H9 (cell line): ENCODE measurements at places on chromosomes 11 and 22. TPM values are rescaled to one million over a fixed set of nuclear protein-coding genes. Genes with fewer than 3 reads are reported as not detected.

APOA1 gene
- total RNA-seq, result 0.68 and 0.79 TPM in 2 replicates

TMEM121B gene
- 8.1 and 8.7 TPM in 2 replicates for total RNA-seq

APOL5 gene
- not detected in 2 replicates for total RNA-seq

LRRN4CL gene
- 0.59 and 0.79 TPM in 2 replicates for total RNA-seq

ALDH3B1 gene
- total RNA-seq, result not detected in 2 replicates

RAG1 gene
- 0.50 and 0.70 TPM in 2 replicates for total RNA-seq

MEI1 gene
- 0.20 TPM in 1 of 2 replicates, not detected in the other for total RNA-seq

GDPD4 gene
- not detected in 2 replicates for total RNA-seq

PTPN5 gene
- total RNA-seq, result 1.4 and 1.9 TPM in 2 replicates

PSMA1 gene
- 167 and 176 TPM in 2 replicates for total RNA-seq

TLCD5 gene
- 6.8 and 7.1 TPM in 2 replicates for total RNA-seq

TESMIN gene
- total RNA-seq, result 42.1 and 45.2 TPM in 2 replicates

NELL1 gene
- total RNA-seq, result 0.09 and 0.22 TPM in 2 replicates

CHADL gene
- 1.3 and 1.6 TPM in 2 replicates for total RNA-seq

FADD gene
- 51.1 and 52.2 TPM in 2 replicates for total RNA-seq

YAP1 gene
- 124 TPM in 2 replicates for total RNA-seq

ANGPTL5 gene
- total RNA-seq, result not detected in 2 replicates

DENND6B gene
- total RNA-seq, result 1.0 and 1.5 TPM in 2 replicates

CADM1 gene
- 11.9 and 12.5 TPM in 2 replicates for total RNA-seq

- H3K27me3 ChIP-seq, result no peaks in the 10 kb centered on the region
- H3K4me3 ChIP-seq, result no peak overlapping the region
- no peak overlapping the region for H3K27ac ChIP-seq
- H3K4me1 ChIP-seq, result no peaks in the 10 kb centered on the region
- H3K36me3 ChIP-seq, result peaks cover 16% of the 10 kb centered on the region
- DNase-seq, result peak; percentile 32
Observed at GRCh38 chr11:61959114-61959513, 8.3 kb downstream of the FTH1 start.

- H3K4me1 ChIP-seq, result 0 out of 2 replicates have a peak, but pooled peaks cover 2% of the 10 kb centered on the region
- no peaks in the 10 kb centered on the region for H3K36me3 ChIP-seq
- H3K27ac ChIP-seq, result no peak overlapping the region
- H3K27me3 ChIP-seq, result no peaks in the 10 kb centered on the region
- no peak for DNase-seq
- no peak overlapping the region for H3K4me3 ChIP-seq
Observed at GRCh38 chr22:27115410-27115809, 458.0 kb downstream of the MIAT start.

GRCh38 chr11:2271077-2271326 is 614 bp upstream of the ASCL2 start:
- H3K4me3 ChIP-seq, result no peak overlapping the region
- H3K27ac ChIP-seq, result no peak overlapping the region
- H3K4me1 ChIP-seq, result no peaks in the 10 kb centered on the region
- peaks cover 29% of the 10 kb centered on the region; the same call in 1 of the 2 replicates for H3K27me3 ChIP-seq
- H3K36me3 ChIP-seq, result no peaks in the 10 kb centered on the region; the same call in 1 of the 2 replicates

DNA sequence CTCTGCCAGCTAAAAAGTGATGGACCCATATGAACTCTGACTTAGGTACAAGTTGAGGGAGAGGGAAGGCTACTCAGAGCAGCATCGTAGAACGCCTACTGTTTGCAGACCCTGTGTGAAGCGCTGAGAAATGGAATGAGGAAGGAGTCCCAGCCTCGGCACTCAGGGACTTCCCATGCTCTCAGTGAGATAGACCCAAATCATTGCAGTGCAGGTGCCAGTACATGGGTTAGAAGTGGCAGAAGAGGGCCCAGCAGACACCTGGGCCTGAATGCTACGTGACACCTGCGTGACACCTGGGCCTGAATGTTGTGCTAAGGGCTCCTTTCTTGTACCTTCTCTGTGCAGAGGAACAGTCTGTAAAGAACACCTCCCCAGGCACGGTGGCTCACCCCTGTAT is 2.6 kb upstream of the PDGFB start:
- H3K27me3 ChIP-seq, result peaks cover 19% of the 10 kb centered on the region
- no peak overlapping the region for H3K27ac ChIP-seq
- no peaks in the 10 kb centered on the region for H3K36me3 ChIP-seq
- no peak overlapping the region for H3K4me3 ChIP-seq

DNA sequence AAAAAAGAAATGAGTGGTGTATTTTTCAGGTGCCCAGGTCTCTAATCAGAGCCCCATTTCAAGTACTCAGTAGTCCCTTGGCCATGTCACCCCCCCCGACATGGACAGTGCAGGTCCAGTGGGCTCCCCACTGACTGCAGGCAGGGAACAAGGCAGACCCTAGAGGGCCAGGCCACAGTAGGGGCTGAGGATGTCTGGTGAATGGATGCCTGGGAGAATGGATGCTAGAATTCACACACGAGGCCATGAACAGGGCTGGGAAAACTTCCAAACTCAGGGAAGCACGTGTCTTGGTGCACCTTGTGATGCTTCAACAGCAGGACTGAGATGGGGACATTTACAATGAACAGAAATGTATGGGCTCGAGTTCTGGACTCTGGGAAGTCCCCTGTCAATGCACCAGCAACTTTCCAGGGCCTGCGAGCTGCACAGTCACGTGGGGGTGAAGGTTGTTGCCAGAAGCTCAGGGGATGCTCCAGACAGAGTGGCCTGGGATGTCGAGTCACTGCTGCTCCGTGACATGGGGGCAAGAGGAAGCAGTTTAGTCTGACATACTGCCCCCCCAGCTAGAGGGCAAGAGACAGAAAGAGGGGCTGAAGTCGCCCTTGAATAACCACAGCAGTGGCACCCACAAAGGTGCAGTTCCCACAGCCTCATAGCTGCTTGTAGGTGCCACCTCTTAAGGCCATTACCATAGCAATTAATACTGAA is 3.1 kb downstream of the APOBEC3G start:
- H3K4me3 ChIP-seq, result no peak overlapping the region
- no peaks in the 10 kb centered on the region for H3K36me3 ChIP-seq
- no peak for DNase-seq
- no peaks in the 10 kb centered on the region for H3K4me1 ChIP-seq
- H3K27ac ChIP-seq, result no peak overlapping the region

DNA sequence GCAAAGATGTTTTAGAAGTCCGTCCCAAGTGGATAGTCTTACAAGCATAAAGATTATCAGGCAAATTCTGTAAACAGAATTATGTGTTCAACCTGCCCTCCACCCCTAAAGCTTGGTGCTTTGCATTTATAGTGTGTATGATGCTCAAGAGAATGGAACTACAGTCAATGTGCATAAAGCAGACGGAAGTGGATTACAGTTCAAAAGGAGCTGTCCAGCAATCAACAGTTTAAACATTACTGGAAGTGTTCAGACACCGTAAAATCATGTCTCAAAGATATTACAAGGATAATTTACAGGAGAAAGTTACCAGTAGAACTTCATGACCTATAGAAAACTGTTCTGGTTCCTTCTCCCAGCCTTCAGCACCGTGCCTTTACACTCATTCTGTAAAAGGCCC is 1.0 kb downstream of the RIC3 start:
- no peaks in the 10 kb centered on the region for H3K36me3 ChIP-seq
- DNase-seq, result no peak
- H3K27me3 ChIP-seq, result no peaks in the 10 kb centered on the region
- no peak overlapping the region for H3K27ac ChIP-seq
- peak overlapping the region; percentile 83 for H3K4me3 ChIP-seq

- peaks cover 2% of the 10 kb centered on the region for H3K27me3 ChIP-seq
- DNase-seq, result peak; percentile 67
- H3K27ac ChIP-seq, result no peak overlapping the region
Observed at GRCh38 chr11:133509924-133510697, 22.2 kb downstream of the OPCML start.

- no peaks in the 10 kb centered on the region for H3K4me1 ChIP-seq
- H3K36me3 ChIP-seq, result no peaks in the 10 kb centered on the region
- no peaks in the 10 kb centered on the region for H3K27me3 ChIP-seq
- H3K4me3 ChIP-seq, result no peak overlapping the region
Observed at GRCh38 chr11:95605271-95605940, 184.2 kb downstream of the FAM76B start.

DNA sequence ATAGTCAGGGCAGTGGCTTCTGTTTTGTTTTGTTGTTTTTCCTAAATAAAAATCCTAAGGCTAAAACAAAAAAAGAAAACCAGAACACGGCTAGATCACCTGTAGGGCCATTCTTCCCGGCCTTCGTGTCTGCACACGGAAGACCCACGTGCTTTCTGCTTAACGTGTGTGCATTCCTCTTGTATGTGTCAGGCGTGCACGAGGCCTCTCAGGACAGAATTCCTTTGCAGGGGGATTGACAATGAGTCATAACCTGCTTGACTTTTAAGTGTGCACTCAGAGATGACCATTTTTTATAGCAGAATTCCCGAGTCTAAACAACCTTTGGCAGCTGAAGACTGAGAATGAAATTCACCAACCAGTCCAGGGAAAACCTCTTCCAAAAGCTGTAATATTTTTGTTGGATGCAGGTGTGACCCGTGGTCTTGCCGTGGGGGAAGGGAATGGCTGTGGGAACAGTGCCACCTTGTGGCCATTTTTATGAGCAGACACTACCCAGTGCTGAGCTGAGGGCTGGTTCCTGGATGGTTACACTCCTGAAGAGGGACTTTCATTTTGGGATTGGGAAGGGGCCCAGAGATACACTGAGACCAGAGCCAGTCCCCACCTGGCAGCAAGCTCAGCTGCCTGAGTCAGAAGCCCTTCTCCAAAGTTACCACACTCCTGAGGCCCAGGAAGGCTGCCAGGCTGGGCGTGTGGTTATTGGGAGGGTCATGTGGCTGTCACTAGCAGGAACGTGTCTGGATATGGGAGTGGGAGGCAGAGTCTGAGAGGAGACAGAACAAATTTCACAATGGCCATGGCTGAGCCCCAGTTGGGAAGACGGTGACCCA is 35.7 kb upstream of the DKK3 start:
- H3K4me1 ChIP-seq, result no peaks in the 10 kb centered on the region
- 0 out of 2 replicates have a peak, but pooled peaks cover 3% of the 10 kb centered on the region for H3K36me3 ChIP-seq
- DNase-seq, result peak; percentile 79
- peak overlapping the region; percentile 36; the same call in 1 of the 3 replicates for H3K4me3 ChIP-seq

- no peaks in the 10 kb centered on the region for H3K36me3 ChIP-seq
- no peak overlapping the region for H3K4me3 ChIP-seq
- 0 out of 2 replicates have a peak, but pooled peaks cover 2% of the 10 kb centered on the region for H3K4me1 ChIP-seq
- DNase-seq, result no peak
- H3K27me3 ChIP-seq, result peaks cover 18% of the 10 kb centered on the region; the same call in 1 of the 2 replicates
Observed at GRCh38 chr11:130451231-130452019, 3.0 kb downstream of the ADAMTS15 start.

DNA sequence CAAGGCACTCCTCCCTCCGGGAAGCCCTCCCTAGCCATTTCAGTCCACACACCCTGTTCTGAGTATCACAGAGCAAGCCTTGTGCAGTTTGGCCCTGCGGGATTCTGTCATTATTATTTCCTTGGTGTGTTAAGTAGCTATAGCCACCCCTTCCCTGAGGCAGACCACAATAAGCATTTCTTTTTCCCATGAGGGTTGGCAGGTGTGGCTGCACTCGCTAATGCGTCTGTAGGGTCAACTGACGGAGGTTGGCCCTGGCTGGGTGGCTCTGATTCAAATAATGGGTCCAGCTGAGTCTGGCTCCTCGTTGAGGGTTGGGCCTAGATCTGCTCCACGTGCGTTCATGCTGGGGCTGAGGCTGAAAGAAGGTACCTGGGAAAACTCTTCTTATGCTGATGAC is 5.1 kb downstream of the F2 start:
- DNase-seq, result no peak
- no peak overlapping the region for H3K4me3 ChIP-seq
- H3K36me3 ChIP-seq, result no peaks in the 10 kb centered on the region
- no peak overlapping the region for H3K27ac ChIP-seq
- H3K4me1 ChIP-seq, result 0 out of 2 replicates have a peak, but pooled peaks cover 3% of the 10 kb centered on the region

GRCh38 chr11:35751664-35752061 is 89.1 kb downstream of the TRIM44 start:
- H3K27me3 ChIP-seq, result no peaks in the 10 kb centered on the region
- H3K4me3 ChIP-seq, result no peak overlapping the region
- no peak for DNase-seq

GRCh38 chr11:3860375-3860774 is 4.9 kb downstream of the STIM1 start:
- peaks cover 7% of the 10 kb centered on the region for H3K4me1 ChIP-seq
- no peaks in the 10 kb centered on the region for H3K36me3 ChIP-seq
- no peaks in the 10 kb centered on the region; the same call in 1 of the 2 replicates for H3K27me3 ChIP-seq
- H3K4me3 ChIP-seq, result no peak overlapping the region

DNA sequence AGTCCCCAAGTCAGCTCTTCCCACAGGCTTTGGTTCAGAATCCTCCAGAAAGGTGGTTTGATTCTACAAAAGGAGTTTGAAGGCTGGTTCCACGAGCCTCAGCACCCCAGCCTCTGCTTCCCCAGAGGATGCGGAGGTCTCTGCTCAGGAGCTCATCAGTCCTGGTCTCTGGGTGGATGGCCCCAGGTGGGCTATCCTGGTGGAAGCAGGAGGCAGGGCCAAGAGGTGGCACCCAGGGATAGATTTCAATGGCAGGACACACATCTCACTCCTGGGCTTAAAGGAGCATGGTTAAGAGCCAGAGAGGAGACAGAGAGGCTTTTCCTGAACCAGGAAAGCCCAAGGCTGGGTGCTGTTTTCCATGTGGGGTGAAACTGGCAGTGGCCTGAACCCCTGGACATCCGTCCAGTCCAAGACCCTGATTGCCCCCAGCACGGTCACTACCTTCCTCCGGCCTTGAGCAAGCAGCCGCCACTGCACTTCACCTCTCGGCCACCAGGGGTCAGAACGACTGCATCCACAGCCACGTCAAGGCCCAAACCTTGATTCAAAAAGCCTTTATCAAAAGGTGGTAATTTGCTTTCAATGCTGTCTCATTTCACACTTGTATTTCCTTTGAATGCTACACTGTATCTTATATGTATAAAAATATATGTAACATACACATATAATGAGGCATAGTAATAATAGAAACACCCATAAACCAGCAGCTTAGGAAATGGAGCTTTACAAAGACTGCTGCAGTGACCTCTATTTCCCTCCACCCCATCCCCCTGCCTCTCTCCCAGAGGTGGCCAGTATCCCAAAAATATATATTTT is 19.3 kb upstream of the FXYD2 start:
- no peaks in the 10 kb centered on the region for H3K4me1 ChIP-seq
- no peaks in the 10 kb centered on the region for H3K27me3 ChIP-seq
- H3K4me3 ChIP-seq, result no peak overlapping the region
- no peak overlapping the region for H3K27ac ChIP-seq
- DNase-seq, result peak; percentile 74

DNA sequence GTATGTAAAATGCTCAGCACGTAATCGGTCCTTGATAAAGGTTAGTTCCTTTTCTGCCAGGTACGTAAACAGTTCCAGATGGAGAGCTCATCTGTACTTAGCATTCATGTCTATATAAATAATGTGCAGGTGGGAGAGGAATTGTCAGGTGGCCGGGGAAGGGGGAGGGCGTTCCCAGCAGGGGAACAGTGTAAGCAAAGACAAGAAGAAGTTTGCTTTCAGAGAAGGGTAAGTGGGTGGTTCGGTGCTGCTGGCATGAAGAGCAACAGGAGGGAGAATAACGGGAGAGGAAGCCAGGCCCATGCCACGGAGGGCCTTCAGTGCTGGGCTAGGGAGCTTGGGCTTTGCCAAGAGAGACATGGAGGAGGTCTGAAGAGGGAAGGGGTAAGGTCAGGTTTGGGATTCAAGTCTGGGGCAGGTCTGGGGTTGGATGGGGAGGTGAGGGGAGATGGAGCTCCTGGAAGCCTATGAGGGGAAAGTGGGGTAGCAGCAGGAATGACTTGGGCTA is 11.4 kb upstream of the WNT11 start:
- no peaks in the 10 kb centered on the region; the same call in 1 of the 2 replicates for H3K27me3 ChIP-seq
- DNase-seq, result no peak
- H3K4me1 ChIP-seq, result 0 out of 2 replicates have a peak, but pooled peaks cover 4% of the 10 kb centered on the region
- no peak overlapping the region for H3K4me3 ChIP-seq

GRCh38 chr11:61728940-61729219 is 23.6 kb upstream of the MYRF start:
- no peaks in the 10 kb centered on the region for H3K27me3 ChIP-seq
- H3K4me3 ChIP-seq, result no peak overlapping the region
- no peak overlapping the region for H3K27ac ChIP-seq
- H3K36me3 ChIP-seq, result peaks cover 22% of the 10 kb centered on the region
